T-helper 2 cell (primary cell): ENCODE measurements at places on chromosomes 6 and 20.

DNA sequence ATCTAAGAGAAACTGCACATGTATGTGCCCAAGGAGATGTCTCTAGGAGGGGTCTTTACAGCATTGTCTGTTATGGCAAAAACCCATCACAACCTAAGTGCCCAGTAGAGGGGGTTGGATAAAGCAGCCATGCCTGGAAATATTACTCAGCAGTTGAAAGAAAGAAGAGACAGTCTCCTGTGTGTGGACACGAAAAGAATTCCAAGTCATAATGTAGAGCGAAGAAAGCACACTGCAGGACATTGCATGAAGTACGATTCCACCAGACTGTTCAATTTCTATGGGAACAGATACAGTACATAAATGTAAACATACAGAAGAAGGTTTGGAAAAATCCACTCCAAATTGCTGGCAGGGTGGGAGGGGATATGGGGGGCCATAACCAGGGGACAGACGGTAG is 7.3 kb upstream of the TGM2 start:
- DNase-seq: no peak

GRCh38 chr6:20802596-20802995 is 268.3 kb downstream of the CDKAL1 start:
- DNase-seq: no peak

DNA sequence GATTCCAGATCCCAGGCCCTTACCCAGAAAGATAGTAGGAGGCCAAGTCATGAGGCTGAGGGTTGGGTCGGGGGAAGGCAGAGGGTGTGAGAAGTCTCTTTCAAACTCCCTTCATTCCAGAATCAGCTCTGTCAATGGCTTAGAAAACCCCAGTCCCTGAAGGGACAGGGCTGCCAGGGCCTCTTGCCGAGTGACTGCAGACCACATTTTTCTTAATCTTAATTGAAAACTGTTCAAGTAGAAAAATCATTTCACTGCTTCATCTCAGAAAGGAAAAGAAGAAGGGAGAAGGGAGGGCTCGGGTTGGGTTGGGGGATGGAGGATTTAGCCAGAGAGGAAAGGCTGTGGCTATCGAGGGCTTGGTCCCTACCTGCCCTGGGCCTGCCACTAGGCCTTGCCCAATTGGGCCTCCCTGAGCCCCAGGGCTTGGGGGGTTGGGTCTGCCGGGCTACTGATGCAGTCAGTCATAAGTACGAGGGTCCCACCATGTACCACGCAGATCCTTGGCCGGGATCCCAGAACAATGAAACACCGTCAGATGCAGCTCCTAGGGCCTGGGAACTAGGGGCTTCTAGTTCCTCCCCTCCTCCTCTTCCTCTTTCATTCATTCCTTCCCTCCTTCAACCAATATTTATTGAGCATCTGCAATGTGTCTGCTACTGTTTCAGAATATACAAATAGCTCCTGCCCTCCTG is 44.0 kb upstream of the CTNNBL1 start:
- no peak for DNase-seq

DNA sequence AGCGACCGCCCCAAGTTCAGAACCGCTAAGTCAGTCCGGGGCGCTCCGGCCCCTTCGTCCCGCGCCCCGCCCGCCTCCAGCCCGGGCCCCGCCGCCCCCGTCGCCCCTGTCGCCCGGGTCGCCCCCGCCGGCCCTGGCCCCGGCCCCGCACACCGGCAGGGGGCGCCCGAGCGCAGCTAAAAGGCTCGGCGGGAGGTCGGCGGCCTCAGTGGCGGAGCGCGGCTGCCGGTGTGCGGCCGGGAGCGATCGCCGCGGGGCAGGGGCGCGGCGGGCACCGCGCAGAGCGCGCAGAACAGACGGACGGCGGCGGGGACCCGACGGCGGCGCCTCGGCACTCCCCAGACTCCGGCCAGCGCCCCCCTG is at the start of gene FNDC1:
Gene FNDC1 (plus strand): TSS at position 208 of the 363 bp plus-strand sequence. CDS start 197 bp downstream, outside the sequence.
- DNase-seq: no peak

GRCh38 chr6:151349651-151350270 is 41.6 kb downstream of the ZBTB2 start:
- DNase-seq: no peak

DNA sequence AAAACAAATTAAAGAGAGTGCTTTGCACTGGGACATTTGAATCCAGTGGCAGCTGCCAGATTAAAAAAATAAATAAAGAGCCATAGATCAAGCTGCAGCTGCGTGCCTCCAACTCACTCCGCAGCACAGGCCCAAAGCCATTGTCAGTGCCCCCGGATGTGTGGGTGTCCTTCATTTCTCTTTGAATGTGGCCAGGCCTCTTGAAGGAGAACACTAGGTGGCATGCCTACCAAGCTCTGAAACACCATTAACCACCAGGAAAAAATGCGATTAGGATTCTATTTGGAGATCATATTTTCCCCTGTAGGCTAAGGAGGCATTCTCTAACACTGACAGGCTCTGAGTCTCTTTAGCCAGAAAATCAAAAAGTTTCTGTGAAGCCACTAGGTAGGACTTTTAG is 549.8 kb downstream of the PRKN start:
- DNase-seq: no peak

DNA sequence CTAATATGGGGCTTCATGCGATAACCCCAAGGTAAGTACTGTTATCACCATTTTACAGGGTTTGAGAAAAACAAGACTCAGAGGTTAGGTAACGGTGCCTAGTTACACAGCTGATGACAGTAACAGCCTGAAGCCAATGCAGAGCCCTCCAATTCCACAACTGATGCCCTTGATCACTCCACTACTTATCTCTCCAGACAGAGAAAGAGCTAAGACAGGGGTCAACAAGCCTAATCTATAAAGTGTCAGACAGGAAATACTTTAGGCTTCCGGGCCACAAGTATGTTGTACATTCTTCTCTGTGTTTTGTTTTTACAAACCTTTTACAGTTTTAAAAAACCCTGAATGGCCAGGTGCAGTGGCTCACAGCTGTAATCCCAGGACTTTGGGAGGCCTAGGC is 50.9 kb downstream of the MAP7 start:
- DNase-seq: no peak

GRCh38 chr6:111437573-111437972 is 45.4 kb downstream of the REV3L start:
- no peak for DNase-seq

DNA sequence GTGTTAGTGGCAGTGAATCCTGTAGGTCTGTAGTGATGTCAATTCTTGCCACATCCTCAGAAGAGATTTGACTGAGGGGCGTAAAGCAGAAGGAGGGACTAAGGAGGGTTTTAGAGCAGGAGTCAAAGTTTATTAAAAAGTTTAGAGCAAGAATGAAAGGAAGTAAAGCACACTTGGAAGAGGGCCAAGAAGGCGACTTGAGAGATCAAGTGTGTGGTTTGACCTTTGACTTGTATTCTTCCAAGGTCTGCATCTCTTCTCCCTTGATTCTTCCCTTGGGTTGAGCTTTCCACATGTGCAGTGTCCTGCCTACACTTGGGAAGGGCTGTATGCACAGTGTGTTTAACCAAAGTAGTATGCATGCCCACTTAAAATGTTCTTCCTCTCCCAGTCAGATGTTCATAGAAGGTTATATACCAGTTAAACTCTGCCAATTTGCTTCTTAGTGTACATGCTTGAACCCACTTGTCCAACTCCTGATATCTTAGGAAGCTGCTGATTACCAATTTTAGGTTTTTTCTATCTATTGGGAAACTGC is 627.6 kb downstream of the MMUT start:
- no peak for DNase-seq

DNA sequence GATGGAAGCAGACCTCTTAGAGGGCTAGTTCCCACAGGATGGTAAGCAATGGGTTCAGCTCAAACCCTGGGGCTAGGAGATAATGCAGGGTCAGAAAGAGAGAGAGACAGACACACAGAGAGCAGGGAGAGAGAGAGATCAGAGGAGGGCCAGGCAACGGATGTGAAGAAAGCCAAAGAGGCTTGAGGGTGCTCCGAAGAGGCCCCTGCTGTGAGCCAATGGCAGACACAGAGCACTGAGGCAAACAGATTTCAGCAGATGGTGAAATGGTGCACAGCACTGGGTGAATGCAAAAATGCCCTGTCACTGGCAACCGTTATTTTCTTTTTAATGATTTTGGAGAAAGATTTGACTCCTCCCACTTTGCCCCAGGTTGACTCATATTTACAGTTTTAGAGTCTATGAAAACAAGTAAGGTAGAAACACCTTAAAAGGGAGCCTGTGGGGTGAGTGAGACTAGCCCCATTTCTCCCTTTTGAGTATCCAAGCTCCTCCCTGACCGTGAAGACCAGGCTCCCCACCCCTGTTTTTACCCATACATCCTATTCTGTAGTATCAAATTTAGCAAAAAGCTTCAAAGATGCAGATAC is 840 bp downstream of the DEFB132 start:
- DNase-seq: no peak

GRCh38 chr20:51801122-51801822 is 1.0 kb downstream of the SALL4 start:
- no peak for DNase-seq

GRCh38 chr6:30219244-30219643 is 6.0 kb upstream of the TRIM26 start:
- peak; percentile 74 for DNase-seq

DNA sequence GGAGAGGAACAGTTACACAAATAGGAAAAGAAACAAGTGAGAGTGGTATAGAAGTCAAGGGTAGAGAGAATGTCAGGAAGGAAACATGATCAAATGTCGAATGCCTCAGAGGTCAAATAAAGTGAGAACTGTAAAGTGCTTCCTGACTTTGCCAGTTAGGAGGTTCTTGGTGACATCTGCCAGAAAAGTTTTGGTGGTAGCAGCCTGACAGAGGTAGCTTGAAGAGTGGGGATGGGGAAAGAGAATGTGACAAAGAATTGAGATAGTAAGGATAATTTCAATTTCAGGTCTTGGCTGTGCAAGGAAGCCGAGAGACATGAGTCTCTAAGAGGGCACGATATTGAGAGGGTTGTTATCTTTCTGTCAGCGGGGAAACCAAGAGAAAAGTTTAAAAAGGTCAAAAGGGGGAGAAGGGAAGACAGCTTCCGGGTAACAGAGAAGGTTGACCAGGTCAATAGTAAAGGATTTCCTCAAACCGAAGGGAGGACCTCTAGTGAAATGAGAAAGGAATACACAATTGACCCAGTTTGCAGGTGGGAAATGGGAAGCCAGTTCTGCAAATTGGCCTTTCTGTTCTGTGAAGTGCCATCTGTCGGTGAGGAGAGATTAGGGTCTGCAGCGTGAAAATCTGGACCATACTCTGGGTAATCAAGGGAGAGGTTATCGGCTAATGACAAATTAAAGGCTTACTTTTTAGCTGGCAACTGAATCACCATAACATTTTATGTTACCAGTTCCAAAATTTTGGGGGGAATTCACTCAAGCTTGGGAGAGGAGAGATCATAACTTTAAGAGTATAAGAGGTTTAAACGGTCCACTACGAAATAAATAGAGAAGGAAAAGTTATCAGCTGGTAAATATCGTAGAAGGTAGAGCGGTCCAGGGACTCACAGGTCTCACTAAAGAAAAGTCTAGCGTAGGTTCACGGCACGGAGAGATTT is 973 bp upstream of the BRD2 start:
- DNase-seq: peak; percentile 59

- DNase-seq: no peak
Measured at GRCh38 chr6:4242601-4243000, 107.2 kb upstream of the ECI2 start.

DNA sequence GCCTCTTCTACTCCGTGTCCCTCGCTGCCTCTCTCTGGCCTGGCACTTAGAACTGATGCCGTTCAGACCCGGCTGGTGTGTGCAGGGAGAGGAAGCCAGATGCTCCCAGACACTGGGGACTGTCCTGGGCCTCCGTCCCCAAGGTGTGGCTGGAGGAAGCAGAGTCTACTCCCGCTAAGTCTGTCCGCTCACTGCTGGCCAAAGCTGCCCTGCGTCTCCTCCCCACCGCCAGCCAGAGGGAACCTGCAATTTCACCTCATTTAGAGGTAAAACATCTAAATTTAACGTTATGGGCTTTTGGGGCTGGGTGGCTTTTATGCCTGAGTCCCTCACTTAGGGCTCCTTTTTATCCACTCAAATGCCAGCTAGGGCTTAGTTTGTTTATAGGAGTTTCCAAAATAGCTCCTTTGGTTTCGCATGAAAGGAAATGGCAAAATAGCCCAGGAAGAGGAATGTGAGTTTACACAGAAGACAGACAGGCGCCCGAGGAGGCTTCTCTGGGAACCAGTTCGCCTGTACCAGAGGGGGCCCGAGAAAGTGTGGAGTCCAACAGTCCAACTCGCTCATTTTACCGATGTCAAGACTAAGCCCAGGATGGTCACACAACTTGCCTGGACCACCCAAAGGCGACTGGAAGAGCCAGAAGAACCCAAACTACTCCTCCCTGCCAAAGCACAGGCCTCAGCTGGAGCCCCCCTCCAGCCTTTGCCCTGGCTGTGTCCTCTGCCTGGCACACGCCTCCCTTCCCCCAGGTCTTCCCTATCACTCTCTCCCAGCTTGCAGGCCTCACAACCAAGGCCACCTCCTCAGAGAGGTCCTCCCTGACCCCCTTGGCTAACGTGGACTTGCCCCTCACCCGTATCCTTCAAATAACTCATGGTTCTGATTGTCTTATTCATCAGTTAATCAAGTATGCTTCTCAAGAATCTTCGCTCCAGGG is 54.5 kb downstream of the RIPOR3 start:
- no peak for DNase-seq

GRCh38 chr6:33607784-33608161 is 13.3 kb upstream of the ITPR3 start:
- DNase-seq: no peak

- no peak for DNase-seq
Measured at GRCh38 chr6:25835442-25836283, 3.8 kb upstream of the SLC17A1 start.

DNA sequence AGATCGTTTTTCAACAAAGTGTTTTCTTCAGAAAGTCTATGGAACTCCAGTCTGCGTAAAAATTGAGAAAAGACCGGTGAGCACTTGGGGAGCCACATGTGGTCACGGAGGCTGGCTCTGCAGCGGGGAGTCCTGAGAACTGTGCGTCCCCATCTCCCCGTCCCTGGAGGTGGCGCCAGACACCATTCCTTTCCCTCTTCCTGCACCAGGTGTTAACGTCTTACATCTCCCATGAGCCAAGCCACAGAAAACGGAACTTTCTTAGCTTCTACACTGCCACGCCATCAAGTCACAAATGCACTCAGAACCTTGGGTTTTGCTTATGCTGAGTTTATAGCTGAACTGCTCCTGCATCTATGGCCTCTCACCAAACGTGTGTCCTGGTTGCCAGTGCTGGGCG is 62.6 kb downstream of the GINS1 start:
- no peak for DNase-seq

DNA sequence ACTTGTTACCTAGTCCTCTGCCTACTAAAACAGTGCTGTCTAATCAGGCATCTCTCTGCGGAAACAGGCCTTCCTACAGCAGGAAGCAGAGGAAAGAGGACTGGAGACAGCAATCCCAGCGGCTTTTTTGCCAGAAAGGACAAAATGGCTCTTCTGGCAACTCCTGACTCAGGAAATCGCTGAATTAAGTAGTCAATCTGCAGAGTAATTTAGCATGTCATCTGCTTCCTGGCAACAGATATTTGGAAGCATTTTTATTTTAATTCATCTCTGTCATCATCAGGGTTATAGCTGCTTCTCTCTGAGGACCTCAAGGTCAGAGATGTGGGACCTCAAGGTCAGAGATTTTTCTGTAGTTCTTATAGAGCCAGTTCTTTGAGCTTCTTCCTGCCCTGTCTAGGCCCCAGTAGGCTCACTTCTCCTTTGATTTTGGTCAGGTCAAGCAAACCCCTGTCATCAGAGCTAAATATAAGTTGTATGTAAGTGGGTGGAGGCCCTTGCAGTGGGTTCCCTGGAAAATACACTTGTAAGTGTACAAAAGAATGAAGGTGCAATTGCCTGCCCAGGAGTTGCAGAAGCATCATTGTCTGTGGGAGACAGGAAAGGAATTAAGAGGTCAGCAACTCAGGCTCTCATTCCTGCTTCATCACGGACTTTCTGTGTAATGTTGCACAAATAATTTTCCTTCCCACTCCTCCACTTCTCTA is 229.4 kb downstream of the ALDH8A1 start:
- DNase-seq: no peak
